ENCODE measurements at places on chromosomes 12 and 14.

DNA sequence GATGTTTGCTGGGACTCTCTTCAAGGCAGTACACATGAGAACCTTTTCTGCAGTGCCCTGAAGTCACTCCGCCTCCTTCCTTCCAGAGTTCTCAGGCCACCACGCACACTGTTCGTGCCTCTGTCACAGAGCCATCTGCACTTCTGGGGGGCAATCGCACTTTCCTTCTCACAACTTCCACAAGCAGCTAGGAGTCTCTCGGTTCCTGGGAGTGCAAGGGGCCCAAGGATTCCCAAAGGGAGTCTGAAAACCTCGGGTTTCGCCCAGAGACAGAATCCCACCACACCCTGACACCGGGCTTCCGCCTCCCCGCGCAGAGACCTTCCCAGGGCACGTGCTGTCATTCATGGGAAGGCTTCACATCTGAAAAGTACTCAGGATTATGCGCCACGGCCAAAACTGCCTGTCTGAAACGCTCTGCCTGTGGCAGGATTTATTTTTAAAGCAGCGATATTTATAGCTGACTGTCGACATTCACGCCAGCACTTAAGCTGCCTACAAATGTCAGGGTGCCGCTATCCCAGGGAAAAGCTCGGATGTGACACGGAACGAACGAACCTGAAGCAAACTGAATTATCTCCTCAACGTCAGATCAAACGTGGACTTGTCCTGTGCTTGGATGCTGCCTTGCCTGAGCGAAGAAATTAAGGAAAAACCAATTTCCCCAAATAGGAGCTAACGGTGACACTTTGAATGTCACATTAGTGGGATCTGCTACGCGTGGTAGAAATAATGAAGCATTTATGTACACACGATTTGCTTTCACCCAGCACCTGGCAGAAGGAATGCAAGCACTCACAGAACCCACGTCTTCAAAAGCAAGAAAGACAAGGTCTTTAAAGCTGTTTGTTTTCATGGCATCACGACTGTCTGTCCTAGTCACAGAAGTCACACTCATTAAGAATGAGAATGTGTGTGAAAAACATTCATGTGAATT lies 154.0 kb downstream of the PIWIL1 start:
- no peak for DNase-seq
- peaks cover 17% of the 10 kb centered on the region for H3K27me3 ChIP-seq
- peaks cover 9% of the 10 kb centered on the region for H3K4me1 ChIP-seq
- H3K36me3 ChIP-seq: no peaks in the 10 kb centered on the region

DNA sequence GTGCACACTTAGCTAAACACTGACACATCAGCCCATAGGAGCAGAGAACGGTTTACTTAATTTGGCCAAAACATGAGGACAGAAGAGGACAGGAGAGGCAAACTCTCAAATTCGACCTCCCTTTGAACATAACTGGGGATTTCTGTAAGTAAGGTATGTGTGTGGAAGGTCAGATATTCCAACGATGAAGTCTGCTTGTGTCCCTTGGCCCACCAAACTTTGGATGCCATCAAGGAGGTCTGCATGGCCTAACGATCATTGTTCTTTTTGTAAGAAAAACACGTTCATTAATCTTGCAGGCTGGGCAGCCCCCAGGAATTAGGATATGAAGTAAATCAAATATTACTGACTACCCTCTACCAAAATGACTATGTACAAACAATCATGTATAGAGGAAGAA lies 908.5 kb upstream of the ATXN7L3B start:
- H3K27me3 ChIP-seq: no peaks in the 10 kb centered on the region
- no peak overlapping the region for H3K4me3 ChIP-seq
- DNase-seq: no peak
- no peaks in the 10 kb centered on the region for H3K4me1 ChIP-seq

- no peak overlapping the region for H3K27ac ChIP-seq
- peaks cover 7% of the 10 kb centered on the region for H3K36me3 ChIP-seq
- H3K4me1 ChIP-seq: peaks cover 21% of the 10 kb centered on the region
- no peaks in the 10 kb centered on the region for H3K27me3 ChIP-seq
- no peak overlapping the region for H3K4me3 ChIP-seq
- DNase-seq: no peak
Observed at GRCh38 chr12:116916122-116916521, 5.4 kb downstream of the FBXW8 start.

GRCh38 chr14:61965030-61965745 lies 203.0 kb downstream of the SNAPC1 start:
- H3K27ac ChIP-seq: no peak overlapping the region
- no peak for DNase-seq
- no peaks in the 10 kb centered on the region for H3K27me3 ChIP-seq
- H3K4me3 ChIP-seq: no peak overlapping the region

DNA sequence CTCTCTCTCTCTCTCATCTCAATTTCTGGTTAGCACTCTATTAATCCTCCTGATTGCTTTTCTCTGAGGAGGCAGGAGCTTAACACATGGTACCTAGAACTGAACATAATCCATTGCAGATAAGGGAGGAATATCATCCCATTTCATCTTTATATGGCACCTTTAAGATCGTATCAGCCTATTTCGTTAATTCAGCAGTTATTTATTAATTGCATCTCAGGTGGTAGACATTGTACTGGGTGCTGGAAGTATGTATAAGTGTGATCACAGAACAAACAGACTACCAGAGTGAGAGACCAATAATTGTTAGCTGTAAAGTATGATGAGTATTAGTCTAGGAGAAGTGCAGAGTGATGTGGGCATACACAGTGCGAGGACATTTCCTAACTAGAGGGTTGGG lies 39.0 kb downstream of the AKAP6 start:
- no peak overlapping the region for H3K4me3 ChIP-seq
- DNase-seq: no peak
- H3K27me3 ChIP-seq: no peaks in the 10 kb centered on the region

GRCh38 chr12:110917961-110918360 lies 2.4 kb downstream of the MYL2 start:
- peaks cover 40% of the 10 kb centered on the region for H3K27me3 ChIP-seq
- H3K4me1 ChIP-seq: no peaks in the 10 kb centered on the region
- no peak overlapping the region for H3K4me3 ChIP-seq
- no peak overlapping the region for H3K27ac ChIP-seq
- no peaks in the 10 kb centered on the region for H3K36me3 ChIP-seq
- DNase-seq: no peak

DNA sequence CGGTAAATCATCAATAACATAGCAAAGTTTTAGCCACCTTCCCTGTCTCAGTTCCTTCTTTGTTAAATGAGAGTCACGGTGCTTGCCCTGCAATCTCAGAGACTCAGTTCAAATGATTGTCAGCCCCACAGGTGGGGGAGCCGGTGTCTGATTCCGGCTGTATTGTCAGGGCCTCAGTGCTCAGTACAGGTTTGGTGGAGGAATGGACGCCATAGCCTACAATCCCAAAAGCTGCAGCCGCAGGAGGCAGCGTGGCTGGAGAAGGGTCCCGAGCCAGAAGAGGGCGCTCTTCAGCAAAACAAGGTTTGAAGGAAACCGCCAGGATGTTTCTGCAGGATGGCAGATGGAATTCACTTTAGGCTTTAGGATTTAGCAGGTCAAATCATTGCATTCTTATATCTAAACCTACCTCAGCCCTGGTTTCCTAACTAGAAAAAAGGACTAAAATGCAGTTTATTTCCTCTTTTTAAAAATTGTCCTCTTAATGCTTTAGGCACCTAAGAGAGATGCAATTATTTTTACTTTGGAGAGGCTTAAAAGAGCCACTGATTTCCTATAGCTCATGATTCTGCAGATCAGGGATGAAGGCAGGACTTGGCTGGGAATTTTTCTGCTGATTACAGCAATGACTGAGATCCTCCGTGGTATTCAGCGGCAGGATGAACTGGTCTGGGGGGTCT lies 29.2 kb downstream of the FOS start:
- H3K4me3 ChIP-seq: no peak overlapping the region
- H3K36me3 ChIP-seq: no peaks in the 10 kb centered on the region
- H3K27me3 ChIP-seq: no peaks in the 10 kb centered on the region
- no peak overlapping the region for H3K27ac ChIP-seq
- H3K4me1 ChIP-seq: peaks cover 27% of the 10 kb centered on the region

DNA sequence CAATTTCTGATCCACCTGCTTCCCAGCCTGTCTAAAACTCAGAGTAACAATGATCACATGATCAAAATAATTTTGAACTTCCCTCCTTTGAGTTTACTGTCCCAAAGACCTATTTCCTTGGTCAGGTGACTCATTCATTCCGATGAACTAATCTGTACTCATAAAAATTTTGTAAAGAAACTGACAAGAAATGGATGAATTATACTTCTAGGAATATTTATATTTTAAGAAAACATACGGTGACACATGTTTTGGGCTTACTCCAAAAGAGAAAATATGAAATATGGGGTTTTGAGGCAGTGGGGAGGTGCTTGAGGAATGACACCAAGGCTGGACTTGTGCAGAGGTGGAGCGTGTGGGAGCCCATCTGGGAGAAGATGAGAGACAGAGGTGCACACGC lies 42.0 kb downstream of the GUCY2C start:
- H3K27ac ChIP-seq: no peak overlapping the region
- H3K36me3 ChIP-seq: no peaks in the 10 kb centered on the region
- no peak for DNase-seq
- no peaks in the 10 kb centered on the region for H3K27me3 ChIP-seq
- H3K4me3 ChIP-seq: no peak overlapping the region
- peaks cover 9% of the 10 kb centered on the region for H3K4me1 ChIP-seq

DNA sequence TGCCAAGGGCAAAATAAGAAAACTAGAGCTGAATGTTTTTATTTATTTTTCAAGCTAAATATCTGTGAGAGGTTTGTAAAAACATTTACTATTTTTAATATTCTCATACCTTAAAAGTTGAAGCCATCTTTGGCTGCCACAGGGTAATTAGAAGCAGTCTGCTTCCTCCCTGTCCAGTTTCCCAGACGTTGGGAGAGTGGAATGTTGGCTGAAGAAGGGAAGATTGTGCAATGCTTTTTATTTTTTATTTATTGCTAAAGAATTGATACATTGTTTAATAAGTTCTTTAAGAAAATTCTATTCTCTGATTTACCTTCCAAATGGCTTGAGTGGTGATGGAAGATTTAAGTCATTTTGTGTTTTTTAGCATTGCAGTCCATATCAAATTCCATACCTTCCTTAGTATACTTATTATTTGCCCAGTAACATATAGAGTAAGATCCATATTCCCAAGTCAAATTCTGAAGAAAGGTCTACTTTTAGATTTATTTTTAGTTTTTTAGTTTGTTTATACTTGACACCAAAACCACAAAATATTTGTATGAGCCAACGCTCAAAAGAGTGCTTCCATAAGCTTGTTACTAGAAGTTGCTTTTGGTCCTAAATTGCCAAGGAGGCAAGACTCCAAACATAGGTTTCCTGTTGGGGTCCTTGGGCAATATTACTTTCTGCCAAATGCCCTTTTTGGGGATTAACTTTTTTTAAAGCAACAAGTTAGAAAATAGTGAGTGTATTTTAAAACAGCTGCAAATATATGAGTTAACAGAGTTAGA lies 124.0 kb upstream of the CPM start:
- peaks cover 10% of the 10 kb centered on the region for H3K4me1 ChIP-seq
- H3K27me3 ChIP-seq: no peaks in the 10 kb centered on the region
- H3K36me3 ChIP-seq: no peaks in the 10 kb centered on the region
- no peak overlapping the region for H3K27ac ChIP-seq

DNA sequence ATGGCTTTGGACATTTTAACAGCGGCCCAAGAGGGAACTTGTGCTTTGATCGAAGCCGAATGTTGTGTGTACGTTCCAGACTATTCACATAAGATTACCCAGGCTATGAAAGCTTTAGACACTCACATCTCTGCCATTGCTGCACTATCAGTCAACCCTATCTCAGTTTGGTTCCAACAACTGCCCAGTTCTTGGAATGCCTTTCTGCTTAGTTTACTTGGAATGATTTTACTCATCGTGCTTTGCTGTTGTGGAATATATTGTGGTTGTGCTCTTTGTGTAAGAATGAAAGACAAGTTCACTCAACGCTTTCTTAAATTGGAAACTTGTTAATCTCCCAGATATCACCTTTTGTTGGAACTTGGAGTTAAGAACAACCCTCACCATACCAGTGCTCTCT lies 498.2 kb downstream of the GLT1D1 start:
- no peak overlapping the region for H3K4me3 ChIP-seq
- peaks cover 9% of the 10 kb centered on the region for H3K27me3 ChIP-seq
- H3K27ac ChIP-seq: no peak overlapping the region
- no peak for DNase-seq
- H3K36me3 ChIP-seq: no peaks in the 10 kb centered on the region

- H3K27ac ChIP-seq: no peak overlapping the region
- H3K27me3 ChIP-seq: no peaks in the 10 kb centered on the region
- no peak overlapping the region for H3K4me3 ChIP-seq
- DNase-seq: no peak
- no peaks in the 10 kb centered on the region for H3K36me3 ChIP-seq
Observed at GRCh38 chr12:3148366-3149000, 71.3 kb downstream of the TSPAN9 start.

- H3K27ac ChIP-seq: no peak overlapping the region
- H3K36me3 ChIP-seq: no peaks in the 10 kb centered on the region
- no peaks in the 10 kb centered on the region for H3K27me3 ChIP-seq
- no peak for DNase-seq
Observed at GRCh38 chr12:14545144-14546124, 22.2 kb downstream of the PLBD1 start.

GRCh38 chr14:73234029-73234428 lies 3.3 kb upstream of the PAPLN start:
- peak overlapping the region; percentile 63 for H3K4me3 ChIP-seq
- no peak for DNase-seq
- no peak overlapping the region for H3K27ac ChIP-seq
- peaks cover 2% of the 10 kb centered on the region for H3K36me3 ChIP-seq
- peaks cover 43% of the 10 kb centered on the region for H3K4me1 ChIP-seq

- H3K4me1 ChIP-seq: no peaks in the 10 kb centered on the region
- no peak overlapping the region for H3K27ac ChIP-seq
- no peaks in the 10 kb centered on the region for H3K27me3 ChIP-seq
- H3K4me3 ChIP-seq: no peak overlapping the region
Observed at GRCh38 chr14:67371247-67372148, 11.4 kb downstream of the EIF2S1 start.

GRCh38 chr14:36857136-36857535 lies 195.5 kb downstream of the PAX9 start:
- H3K4me3 ChIP-seq: no peak overlapping the region
- H3K27me3 ChIP-seq: no peaks in the 10 kb centered on the region
- H3K27ac ChIP-seq: no peak overlapping the region
- DNase-seq: no peak

DNA sequence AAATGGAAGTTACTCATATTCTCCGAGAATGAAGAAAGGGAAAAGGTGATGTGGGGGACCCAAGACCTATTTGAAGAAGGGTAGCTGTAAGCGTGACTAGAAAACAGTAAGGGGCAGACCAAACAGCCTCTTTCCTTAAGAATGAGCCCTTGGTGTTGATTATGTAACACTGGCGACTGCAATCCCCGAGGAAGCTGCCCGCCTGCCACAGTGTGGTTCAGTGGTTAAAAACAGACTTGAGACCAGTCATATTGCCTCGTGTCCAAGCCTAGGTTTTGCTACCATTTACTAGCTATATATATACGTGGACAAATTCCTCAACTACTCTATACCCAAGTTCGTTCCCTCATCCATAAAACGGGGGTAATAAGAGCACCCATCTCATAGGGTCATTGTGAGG lies 49.1 kb downstream of the SSPN start:
- no peaks in the 10 kb centered on the region for H3K36me3 ChIP-seq
- H3K27ac ChIP-seq: no peak overlapping the region
- H3K4me1 ChIP-seq: peaks cover 3% of the 10 kb centered on the region

- H3K27me3 ChIP-seq: no peaks in the 10 kb centered on the region
- no peak overlapping the region for H3K27ac ChIP-seq
Observed at GRCh38 chr12:57358646-57359045, 72.2 kb downstream of the R3HDM2 start.

Data from neural crest cell (in vitro differentiated cells).